Right kidney (tissue), 9 donors: ENCODE measurements at places on chromosomes 11 and 22.

- no peak for DNase-seq
Measured at GRCh38 chr22:27212102-27212501, 554.7 kb downstream of the MIAT start.

- DNase-seq: no peak
Measured at GRCh38 chr22:48263791-48264351, 1501.4 kb downstream of the TBC1D22A start.

GRCh38 chr11:4181782-4182721 lies 87.5 kb downstream of the RRM1 start:
- peak; percentile 29 for DNase-seq

- peak; percentile 16 for DNase-seq
Measured at GRCh38 chr22:50403701-50404101, 60.6 kb downstream of the PPP6R2 start.
